ENCODE measurements at places on chromosomes 7 and 10.
A peak's percentile ranks its signal among the peaks of the same experiment; 100 is the strongest.

DNA sequence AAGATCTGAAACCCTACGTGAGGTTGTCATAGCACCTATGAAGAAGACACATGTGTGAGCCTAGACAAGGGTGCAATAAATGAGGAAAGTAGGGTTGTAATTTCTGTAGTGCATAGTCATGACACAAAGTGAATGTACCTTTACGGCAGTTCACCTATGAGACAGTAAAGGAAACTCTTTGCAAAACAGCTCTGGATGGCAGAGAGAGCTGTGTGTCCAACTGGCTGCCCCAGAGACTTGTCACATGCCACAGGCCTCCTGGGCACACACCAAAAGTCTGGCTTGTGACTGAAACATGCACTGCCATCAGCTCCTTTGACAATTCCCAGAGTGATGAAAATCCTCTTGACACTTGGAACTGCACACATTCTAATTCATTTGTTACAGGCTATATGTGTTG is 90.7 kb upstream of the NAMPT start:
- no peak for DNase-seq

DNA sequence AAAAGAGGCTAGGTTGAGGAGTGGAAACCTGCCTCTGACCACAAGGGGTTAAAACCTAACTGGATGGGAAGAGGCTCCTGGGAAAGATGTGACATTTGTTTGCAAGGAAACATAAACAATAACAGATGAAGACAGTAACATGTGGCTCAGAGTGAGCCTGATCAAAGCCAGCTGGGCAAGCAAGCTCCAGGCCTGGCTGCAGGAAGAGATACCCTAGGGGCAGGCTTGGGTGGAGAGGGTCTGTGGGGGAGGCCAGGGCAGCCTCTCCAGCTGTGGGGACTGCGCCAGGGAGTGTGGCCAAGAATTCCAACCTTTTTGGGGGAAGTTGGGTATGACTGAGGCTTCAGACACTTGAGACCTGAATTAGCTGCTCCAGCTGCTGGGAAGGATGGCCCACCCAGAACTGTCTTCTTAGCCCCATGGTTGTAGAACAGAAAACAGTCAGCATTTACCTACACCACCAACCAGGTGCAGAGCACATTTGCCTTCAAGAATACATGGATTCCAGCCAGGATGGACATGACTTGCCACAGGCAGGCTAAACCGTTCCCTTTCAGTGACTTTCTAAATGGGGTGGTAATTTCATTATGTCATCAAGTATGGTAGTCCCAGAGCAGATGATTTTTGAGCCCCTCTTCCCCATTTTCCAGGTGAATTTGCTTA is 10.4 kb upstream of the FAM170B start:
- DNase-seq, result peak; percentile 61

- DNase-seq, result no peak
Observed at GRCh38 chr7:3974329-3974728, 673.3 kb downstream of the SDK1 start.

DNA sequence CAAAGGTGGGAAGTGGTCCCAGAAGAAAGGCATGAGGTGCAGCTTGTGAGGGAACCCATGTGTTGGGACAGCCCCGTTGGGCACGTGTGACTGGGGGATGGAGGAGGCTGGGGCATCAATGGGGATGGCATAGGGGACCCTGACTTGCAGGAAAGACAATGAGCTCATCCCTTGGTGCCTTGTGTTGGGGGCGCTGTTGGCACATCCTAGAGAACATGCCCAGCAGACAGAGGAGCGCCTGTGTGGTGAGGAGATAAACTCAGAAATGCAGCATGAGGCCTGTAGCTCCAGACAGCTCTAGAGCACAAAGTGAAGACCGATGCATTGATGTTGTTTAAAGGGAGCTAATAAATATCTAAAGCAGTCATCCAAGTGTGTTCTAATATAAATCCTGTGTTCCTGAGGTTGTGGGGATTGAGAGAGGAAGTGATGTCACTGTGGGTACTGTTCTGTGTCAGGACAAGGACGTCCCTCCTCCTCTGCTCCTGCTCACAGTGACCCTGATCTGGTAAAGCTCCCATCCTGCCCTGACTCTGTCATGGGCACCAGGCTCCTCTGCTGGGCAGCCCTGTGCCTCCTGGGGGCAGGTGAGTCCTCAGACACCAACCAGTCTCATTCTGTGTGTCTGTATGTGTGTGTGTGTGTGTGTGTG is 126.1 kb upstream of the PRSS58 start:
- no peak for DNase-seq

DNA sequence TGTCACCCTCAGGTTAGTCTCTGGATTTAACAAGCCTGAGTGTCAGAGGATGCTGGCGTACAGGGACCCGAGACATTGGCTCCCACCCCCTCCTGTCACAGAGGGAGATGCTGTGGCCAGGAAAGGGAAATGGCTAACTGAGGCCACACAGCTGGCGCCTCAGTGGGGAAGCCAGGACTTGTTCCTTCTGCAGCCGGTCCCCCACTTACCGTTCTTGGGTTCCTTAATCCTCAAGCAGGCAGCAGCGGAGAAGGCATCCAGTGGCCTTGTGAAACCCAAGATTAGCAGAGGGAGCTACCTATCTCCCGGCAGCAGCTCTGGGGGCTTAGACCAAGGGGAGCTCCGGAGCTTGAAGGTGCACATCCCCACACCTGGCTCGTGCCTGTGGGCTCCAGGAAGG is 65.4 kb downstream of the NEURL1 start:
- DNase-seq, result no peak

GRCh38 chr10:87921931-87922688 is 58.7 kb downstream of the PTEN start:
- no peak for DNase-seq

DNA sequence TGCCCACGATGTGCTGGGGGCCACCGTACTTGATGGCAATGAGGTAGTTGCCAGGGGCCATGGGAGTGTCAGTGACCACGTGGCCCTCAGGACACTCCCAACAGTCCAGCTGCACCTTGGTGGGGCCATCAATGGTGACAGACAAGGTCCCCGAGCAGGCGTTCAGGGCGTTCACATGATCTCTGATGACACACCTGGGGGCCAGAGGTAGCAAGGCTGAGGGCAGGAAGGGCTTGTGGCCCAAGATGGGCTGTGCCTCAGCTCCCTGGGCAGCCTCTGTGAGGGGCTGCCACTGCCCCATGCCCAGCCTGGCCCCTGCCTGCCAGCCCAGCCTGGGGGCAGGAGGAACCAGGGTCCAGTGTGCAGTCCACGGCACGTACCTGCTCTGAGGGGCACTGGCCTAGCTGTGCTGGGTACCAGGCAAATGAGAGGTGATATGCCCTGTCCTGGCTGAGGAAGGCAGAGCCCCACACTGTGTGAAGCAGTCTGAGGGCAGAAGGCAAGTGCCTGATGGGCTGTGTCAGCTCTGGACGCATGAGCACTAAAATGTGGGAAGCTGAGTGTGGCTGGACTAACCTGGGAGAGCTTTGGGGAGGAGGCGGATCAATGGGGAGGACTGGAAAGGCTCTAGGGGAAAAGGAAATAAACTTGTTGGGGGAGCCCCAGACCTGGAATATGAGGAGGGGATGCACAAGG is 3.5 kb upstream of the KCP start:
- no peak for DNase-seq

- peak; percentile 34 for DNase-seq
Observed at GRCh38 chr7:84060760-84061261, 133.8 kb downstream of the SEMA3A start.

DNA sequence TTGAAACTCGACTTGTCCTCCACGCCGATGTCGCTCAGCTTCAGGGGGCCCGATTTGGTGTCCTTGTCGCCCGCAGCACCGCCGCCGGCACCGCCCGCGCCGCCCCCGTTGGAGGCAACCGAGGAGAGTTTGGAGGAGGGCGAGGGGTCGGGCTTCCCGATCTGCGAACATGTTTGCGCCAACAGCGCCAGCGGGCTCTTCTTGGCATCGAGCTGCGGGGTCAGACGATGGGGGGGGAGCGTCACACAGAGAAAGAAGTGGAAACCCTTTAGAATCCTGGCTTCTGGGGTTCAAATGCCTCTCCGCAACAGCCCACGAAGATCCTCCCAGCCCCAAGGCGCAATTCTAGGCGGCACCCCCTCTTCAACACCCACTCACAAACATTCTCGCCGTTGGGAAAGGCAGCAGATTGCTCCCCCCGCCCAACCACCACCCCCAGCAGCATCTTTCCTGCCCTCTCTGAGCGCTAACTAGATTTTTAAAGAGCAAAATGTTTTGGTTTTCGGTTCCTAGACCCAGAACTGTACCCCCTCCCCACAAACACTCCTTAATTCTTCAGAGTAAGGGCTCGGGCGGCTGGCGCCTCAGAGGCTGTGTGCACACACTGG is 1.3 kb downstream of the ZNF503 start:
- no peak for DNase-seq

DNA sequence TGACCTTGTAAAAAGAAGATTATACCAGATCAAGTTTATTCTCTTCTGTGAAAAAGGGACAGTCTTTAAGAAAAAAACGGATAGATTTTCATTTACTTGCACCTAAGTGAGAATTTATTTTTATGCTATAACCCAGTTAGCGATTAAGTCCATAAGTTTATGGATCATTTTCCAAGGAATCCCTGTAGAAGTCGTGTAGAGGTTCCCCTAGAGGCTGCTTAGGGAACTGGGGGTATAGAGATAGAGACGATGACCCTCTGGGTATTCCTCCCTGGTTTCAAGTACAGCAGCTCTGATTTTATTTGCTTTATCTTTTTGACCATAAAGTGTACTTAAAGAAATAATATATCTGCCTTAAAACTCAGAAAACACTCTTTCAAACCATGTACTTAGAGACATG is 648.4 kb upstream of the LRRTM3 start:
- DNase-seq, result no peak

DNA sequence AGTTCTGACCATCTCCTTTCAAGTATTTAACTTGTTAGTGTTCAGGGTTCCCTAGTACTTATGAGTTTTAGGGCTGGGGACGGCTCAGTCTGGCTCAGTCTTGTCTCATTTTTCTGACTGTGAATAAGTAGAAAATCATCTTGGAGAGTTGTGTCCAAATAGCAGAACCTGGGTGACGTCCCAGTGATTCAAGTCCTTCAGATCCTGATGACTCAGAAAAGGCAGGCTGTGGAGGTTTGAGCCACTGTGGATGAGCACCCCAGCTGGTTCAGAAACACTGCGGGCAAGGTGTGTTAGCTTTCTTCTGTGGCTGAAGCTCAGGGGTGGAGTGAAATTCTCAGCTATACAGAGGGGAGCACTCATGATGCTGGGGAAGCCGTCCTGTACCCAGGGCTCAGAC is 154.4 kb upstream of the NPY start:
- DNase-seq, result peak; percentile 66

- no peak for DNase-seq
Observed at GRCh38 chr10:100612601-100613595, 77.2 kb downstream of the HIF1AN start.

DNA sequence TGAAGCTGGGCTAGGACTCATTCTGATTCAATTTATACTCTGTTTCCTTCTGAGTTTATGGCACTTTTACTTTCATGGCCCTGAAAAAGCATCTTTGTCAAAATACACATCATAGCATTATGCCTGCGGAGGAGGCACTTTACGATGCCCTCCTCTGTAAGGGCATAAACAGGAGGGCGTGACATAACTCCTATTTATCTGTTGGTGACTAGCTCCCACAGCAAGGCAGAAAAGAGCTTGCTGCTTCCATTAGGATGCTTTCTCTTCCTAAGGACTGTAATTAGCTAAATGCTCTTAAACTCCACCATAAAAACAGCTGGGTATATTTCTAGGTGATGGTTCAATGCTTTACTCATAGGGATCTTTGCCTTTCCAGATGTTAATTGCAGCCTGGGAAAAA is 315.2 kb upstream of the GHITM start:
- no peak for DNase-seq

DNA sequence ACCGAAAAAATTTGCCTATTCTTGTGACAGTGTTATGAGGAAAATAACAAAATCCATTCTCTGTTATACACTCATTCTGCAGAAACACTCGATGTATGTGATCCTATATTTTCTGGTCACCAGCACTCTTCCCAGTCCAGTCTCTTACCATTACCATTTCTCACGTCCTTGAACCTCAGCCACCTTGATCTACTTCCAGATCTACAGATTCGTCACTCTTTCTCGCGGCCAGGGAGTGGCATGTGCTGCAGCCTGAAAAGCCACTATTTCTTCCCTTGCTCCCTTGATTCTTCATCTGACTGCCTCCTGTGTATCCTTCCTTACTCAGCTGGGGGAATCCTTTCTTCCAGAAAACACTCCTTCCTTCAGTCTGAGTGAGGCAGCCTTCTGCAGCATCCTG is 14.1 kb upstream of the TAF3 start:
- DNase-seq, result no peak

GRCh38 chr10:71423250-71423649 is 26.5 kb downstream of the CDH23 start:
- no peak for DNase-seq

DNA sequence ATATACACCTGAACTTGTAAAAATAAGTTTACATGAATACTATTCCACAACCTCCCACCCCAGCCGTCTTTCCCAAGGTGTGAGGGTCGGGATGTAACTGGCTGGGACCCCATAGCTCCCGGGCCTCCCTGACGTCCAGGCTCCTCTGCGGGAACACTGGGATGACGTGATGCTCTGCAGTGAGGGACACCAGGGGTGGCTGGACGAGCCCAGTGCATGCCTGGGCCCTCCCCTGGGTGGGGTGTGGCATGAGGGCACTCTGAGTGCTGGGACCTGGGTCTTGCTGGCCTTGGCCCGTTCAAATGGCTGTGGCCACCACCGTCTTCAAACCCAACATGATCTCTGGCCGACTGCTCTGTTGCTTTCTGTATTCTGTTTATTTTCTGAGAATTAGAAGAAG is 182.4 kb downstream of the DNAJB6 start:
- DNase-seq, result no peak

DNA sequence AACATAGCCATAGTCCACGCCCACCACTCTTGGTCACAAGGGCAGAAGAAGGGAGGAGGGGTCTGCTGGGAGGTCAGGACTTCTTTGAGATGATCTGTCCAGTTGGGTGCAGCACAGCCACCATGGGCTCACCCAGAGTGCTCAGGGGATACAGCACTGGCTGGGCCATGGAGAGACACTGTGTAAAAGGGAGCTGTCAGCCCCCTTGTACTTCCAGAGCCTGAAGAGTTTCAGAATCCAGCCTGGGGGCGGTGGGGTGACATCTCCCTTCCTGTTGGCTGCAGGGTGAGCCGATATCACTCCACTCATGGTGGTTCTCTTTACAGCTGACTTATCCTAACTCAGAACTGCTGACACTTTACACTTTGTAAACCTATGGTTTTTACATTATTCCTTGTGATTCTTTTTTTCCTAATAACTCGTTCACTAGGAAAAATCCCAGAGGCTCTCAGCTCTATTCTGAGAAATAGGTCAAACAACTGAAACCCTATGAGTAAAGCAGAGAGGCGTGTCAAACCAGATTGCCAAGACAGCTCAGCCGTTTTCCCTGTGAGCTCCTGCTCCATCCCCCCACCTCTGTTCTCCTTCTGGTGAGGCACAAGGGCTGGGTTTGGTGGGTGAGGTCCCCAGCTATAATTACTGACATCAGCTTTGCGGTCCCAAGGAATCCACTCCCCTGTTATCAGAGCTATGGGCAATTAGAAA is 3.2 kb upstream of the MRPS24 start:
- DNase-seq, result peak; percentile 76

All from fibroblast of skin of abdomen (primary cell).